ENCODE measurements at places on chromosomes 4 and X.

DNA sequence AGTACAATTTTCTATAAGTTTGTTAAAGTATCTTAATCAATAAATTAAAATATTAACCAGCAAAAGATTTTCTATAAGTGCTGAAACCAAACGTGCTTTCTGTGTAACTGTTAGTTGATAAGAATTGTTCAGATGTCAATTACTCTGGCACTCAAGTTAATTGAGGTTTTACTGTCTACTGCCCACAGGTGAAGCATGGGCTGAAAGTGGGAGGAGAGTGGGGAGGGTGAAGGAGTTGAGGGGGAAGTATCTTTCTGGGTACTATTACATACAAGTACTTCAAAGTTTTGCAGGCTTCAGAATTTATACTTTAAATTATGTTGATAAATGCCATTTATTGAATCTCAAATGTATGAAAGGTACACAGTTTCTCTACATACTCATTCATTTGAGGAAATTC, 19.1 kb upstream of the CXCL3 start:
- no peak for DNase-seq

- no peak for DNase-seq
Observed at GRCh38 chr4:94014484-94015136, 186.1 kb downstream of the ATOH1 start.

DNA sequence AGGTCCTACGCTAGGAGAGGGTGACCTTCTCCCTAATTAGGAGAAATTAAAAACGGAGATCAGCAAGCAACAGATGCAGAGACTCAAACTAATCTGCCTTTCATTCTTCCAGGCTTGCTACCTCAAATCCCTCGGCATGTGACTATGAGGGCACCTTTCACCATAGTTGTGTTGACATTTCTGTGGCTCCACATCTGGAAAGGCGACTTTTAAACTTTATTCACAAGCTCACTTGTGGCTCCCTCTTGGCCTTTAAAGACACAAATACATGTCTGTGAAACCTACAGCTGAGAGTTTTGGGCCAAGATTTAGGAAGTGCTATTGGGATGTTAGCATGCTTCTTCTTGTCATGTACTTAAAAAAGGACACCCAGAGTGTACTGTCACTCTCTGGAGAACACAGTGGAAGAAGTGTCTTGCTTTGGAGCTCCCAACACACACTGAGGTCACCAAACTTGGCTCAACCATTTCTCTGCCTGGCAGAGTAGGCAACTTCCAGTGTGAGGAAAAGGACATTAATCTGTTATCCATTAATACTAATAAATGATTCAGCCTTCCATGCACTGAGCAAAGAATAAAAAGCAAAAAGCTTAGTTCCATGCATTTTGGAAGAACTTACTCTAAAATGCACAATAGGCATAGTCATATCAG, 60.1 kb downstream of the LDB2 start:
- DNase-seq: no peak

- no peak for DNase-seq
Observed at GRCh38 chr4:2299794-2300193, 37.9 kb upstream of the MXD4 start.

DNA sequence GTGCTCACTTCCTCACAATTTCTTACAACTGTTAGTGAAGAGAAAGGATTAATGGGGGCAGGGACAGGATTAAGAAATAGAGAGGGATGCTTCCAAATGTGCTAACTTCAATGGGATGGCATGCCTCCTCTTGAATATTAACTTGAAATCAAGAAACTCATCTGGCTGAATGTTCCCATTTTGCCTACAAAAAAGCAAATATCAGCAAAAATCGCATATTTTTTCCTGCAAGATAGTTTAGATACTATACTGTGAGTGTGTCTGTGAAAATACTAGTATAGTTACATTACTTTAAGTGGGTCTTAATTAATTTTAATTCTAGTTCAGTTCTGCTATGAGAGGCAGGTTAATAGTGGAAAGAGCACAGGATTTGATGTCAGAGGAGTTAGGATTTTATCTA, 4.9 kb downstream of the PAICS start:
- no peak for DNase-seq

GRCh38 chr4:21677173-21677572, 271.4 kb downstream of the KCNIP4 start:
- no peak for DNase-seq

GRCh38 chrX:152642931-152643564, 5.4 kb downstream of the GABRQ start:
- no peak for DNase-seq

GRCh38 chr4:112714922-112715901, 78.3 kb downstream of the LARP7 start:
- DNase-seq: no peak

DNA sequence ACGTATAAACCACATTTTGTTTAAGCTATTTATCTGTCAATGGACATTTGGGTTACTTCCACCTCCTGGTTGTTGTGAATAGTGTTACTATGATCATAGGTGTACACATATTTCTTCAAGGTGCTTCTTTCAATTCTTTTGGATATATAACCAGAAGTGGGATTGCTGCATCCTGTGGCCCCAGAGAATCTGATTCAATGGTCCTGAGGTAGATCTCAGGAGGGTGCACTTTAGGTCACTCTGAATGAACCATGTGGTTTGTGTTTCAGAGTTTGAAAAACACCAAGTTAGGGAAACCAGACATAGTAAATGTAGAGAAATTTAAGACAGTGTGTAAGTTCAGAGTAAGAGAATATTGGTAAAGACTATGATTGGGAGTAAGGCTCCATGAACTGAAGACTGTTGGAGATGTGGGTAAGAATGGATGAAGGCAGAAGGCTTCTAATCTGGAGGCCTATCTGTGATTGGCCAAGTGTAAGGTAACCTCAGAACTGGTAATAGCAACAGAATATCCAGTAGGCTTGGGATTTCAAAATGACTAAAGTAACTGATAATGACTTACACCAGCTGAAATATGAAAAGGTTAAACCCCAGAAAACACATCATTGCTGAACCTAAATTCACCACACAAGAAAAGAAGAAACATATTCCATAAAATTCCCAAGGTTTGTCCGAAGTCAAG, 236.9 kb downstream of the CAMK2D start:
- DNase-seq: no peak

DNA sequence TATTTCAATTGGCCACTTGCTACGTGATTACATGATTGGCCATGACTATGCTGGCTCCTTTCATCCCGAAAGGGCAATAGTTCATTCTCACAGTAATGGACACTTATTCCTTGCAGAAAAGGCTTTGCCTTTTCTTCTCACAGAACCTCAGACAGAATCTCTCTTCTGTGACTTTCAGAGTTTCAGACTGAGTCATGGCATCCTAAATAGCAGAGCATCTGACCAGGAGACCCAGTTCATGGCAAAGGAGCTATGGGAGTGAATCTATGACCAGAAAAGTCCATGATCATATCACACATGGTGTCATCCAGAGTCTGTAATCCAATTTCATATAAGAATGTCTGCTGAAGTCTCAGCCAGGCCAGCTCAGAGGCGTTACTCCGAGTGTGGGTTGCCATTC, 263.3 kb upstream of the CLNK start:
- DNase-seq: no peak

GRCh38 chr4:110046588-110047049, 133.9 kb downstream of the EGF start:
- no peak for DNase-seq

DNA sequence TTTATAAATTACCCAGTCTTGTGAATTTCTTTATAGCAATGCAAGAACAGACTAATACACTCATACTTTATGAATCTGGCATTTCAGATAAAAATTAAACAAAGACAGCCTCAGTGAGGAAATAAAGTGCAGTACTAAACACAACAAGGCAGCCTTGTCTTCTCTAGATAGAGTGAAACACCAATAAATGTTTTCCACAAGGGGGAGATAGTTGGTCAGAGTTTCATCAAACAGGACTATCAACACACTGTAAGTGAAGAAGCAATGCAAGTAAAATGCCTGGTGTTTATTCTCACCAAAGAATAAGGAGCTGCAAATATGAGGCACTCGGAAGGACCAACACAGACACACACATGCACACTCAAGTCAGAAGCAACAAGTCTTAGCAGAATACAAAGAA, 62.8 kb downstream of the FAM9B start:
- DNase-seq: peak; percentile 39

- no peak for DNase-seq
Observed at GRCh38 chrX:102345916-102346315, 93.9 kb downstream of the NXF2B start.

GRCh38 chrX:10103023-10103422, 53.8 kb upstream of the CLCN4 start:
- DNase-seq: no peak
